Activated naive CD4-positive, alpha-beta T cell treated with anti-CD3 and anti-CD28 coated beads, Interleukin-2, amount 50 U/mL, for 72 hours (primary cell): ENCODE measurements at places on chromosomes 4 and X. TPM values are rescaled to one million over a fixed set of nuclear protein-coding genes. Genes with fewer than 3 reads are reported as not detected.
A peak's percentile ranks its signal among the peaks of the same experiment; 100 is the strongest.

DNA sequence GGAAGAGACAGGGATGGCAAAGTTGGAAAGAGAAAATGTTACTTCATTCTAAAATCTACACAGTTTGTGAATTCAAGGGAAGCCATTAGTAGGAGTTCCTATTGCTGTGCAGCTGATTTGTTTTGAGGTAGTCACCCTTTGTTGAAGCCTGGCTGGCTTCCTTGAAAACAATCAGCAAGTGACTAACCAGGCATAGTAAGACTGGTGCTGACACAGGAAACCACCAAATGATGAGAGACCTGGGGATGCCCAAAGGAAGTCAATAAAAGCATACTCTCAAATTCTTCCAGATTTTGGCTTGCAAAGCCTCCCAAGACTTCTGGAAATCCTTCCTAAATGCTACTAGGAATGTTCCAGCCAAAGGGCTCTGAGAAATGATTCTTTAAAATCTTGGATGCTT, 23.9 kb upstream of the PRDM8 start:
- peak; percentile 45 for DNase-seq

- DNase-seq, result no peak
Observed at GRCh38 chrX:110180928-110181310, 137.0 kb downstream of the AMMECR1 start.

GRCh38 chr4:183011213-183011907, 87.7 kb upstream of the WWC2 start:
- no peak for DNase-seq

DNA sequence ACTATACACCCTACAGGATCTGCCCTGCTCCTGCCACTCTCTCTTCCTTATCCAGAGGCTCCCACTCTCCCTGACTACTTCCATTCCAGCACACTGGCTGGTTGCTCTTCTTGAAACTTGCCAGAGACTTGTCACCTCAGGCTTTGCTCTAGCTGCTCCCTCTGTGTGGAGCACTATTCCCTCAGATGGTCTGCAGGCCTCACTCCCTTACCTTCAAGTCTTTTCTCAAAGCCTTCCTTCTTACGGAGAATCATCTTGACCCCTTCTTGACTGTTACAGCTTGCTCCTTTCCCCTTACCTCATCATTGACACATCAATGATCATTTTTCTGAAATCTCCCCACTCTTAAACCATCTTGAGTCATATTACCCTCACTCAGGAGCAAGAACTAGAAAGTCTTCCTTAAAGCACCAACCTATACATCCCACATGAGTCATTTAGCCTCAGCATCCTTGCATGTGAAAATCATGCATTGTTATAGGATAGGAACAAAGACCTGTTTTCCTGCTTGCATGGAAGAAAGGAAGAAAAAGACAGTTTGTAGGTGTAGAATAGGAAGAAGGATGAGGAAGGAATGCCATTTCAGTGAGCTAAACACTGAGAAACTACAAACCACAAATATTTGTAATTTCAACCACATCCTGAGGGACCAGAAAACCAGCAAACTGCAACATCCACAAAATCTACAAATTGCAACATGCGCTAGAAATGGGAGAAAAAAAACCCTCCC, 55.7 kb downstream of the ANTXR2 start:
- DNase-seq, result no peak

GRCh38 chr4:138977524-138977923, 38.1 kb upstream of the NOCT start:
- DNase-seq, result no peak

- peak; percentile 44 for DNase-seq
Observed at GRCh38 chr4:1401409-1402020, 4.7 kb downstream of the NKX1-1 start.

- no peak for DNase-seq
Observed at GRCh38 chrX:103681443-103681842, 5.1 kb downstream of the MORF4L2 start.

- no peak for DNase-seq
Observed at GRCh38 chr4:69546134-69546765, 50.5 kb upstream of the UGT2B4 start.

DNA sequence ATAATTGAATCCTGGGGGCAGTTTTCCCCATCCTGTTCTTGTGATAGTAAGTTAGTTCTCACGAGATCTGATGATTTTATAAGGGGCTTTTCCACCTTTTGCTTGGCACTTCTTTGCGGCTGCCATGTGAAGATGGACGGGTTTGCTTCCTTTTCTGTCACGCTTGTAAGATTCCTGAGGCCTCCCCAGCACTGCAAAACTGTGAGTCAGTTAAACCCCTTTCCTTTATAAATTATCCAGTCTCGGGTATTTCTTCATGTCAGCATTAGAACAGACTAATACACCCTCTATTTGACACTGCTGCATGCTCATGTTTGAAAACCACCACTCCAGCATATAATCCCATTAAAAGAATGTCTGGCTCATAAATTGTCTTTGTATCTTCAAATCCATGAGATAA, 264.4 kb upstream of the ITM2A start:
- no peak for DNase-seq

- no peak for DNase-seq
Observed at GRCh38 chr4:56511098-56511497, 5.5 kb downstream of the ARL9 start.

DNA sequence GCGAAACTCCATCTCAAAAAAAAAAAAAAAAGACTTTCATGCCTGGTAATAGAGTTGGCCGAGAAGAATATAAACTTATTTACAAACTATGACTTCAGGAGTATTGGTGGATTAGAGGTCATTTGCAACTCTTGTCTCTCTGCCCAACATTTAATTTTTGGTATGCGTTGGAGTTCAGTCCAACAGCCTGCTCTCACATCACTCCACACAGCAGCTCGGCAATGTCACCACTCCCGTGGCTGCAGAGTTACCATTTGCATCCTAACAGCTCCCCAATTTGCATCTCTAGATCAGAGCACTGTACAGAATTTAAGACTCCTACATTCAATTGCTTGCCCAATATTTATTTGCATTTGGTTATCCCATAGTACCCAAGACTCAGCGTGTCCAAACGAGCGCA, 40.9 kb upstream of the AP1AR start:
- no peak for DNase-seq

- DNase-seq, result no peak
Observed at GRCh38 chr4:125306112-125306511, 8.6 kb upstream of the FAT4 start.

- no peak for DNase-seq
Observed at GRCh38 chrX:54640103-54640690, 110.2 kb downstream of the GNL3L start.

DNA sequence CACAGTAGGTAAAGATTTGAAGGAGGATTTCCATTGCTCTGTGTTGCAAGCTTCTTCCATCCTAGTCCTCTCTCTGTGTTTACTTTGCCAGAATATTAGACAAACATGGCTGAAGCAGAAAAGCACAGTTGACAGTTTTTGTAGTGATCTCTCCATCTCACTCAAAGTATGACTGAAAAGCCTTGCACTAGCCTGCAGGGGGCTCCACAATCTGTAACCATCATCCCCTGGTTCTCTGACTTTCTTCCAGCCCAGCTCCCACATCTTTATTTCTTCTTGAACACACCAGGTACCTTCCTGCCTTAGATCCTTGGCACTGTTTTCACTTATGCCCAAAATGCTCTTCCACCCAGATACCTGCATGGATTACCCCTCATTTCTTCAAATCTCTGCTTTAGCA, 34.1 kb upstream of the HHIP start:
- DNase-seq, result no peak

DNA sequence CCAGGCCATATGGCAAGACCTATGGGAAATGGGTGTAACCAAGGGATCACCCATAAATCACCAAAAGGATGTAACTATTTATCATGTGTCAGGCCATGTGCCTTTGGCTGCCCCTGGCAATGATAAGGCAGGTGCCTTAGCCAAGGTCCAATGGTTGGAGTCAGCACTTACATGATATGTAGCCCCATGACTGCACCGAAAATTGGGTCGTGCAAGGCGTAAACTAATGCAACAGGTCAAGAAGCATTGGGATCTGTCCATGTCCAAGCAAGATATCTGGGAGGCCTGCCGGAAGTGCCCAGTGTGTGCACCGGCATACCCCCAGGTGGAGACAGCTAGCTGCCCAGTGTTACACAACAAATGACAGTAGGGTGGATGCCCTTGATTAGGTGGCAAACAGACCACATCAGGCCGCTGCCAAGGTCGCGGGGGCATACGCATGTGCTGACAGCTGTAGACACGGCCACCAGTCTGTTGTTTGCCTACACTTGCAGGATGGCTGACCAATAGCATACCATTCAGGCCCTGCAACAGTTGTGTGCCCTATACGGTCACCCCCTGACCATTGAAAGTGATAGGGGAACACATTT, 698.2 kb upstream of the AGA start:
- no peak for DNase-seq

DNA sequence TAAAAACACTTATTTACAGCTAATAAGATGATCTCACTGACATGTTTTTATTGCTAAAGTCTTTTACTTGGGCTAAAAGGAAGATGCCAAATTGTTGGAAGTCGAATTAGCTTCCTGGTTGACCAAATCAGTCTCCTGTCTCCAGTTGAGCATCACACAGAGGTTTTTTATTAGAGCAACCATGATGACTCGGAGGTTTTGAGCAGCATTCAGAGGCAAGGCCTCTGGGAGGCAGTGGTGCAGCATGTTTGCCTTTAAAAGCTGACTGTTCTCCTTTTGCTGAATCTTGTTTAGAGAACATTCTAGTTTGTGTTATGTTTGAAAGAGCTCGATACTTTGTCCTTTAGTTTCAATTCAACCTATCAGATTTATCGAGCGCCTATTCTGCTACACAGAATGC, 2.1 kb downstream of the UCHL1 start:
- no peak for DNase-seq

DNA sequence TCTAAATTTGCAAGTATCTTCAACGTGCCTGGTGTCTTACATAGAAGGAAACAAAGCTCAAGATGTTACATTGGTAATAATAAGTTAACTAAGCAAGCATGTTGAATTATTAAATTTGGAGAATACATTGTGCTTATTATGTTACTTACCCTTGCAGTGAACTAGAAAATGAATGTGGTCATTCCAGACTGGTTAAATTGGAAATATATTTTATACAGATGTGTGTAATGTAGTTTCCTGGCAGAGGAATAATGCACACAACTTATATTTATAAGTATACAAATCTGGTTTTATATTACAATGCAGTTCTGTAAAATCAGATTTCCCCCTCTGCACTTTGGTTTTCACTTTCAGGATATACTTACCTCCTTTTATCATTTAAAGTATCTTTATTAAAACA, 159.9 kb upstream of the SLIT2 start:
- DNase-seq, result no peak

DNA sequence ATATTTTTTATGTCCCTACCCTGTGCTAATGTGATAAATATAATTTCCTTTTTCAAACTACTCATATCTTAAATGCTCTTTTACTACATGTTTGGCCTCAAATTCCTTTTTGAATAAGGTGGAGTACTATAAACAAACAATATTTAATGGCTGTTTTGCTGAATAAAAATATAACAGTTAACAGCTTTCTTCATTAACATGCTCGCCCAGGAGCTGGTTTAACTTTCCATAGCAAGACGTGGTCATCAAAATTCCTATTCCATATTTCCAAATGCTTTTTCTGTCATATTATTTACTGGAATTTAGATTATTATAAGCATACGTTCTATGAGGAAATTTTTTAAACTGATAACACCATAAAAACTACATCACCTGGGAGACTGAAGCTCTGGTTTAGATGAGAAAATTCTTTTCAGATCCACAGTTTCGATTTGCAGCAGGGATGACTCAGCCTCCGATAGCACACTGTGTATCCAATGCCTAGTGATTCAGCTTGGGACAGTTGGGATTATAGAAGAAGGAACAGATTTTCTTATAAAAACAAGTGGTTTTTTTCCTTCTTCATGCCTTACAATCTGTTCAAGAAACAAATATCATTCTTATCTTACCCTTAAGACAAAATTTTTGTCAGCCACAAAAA, 129.1 kb downstream of the FBXO8 start:
- no peak for DNase-seq

GRCh38 chrX:47831788-47832187, 4.9 kb upstream of the ZNF81 start:
- DNase-seq, result no peak

GRCh38 chr4:177574446-177574845, 132.2 kb upstream of the AGA start:
- DNase-seq, result no peak

DNA sequence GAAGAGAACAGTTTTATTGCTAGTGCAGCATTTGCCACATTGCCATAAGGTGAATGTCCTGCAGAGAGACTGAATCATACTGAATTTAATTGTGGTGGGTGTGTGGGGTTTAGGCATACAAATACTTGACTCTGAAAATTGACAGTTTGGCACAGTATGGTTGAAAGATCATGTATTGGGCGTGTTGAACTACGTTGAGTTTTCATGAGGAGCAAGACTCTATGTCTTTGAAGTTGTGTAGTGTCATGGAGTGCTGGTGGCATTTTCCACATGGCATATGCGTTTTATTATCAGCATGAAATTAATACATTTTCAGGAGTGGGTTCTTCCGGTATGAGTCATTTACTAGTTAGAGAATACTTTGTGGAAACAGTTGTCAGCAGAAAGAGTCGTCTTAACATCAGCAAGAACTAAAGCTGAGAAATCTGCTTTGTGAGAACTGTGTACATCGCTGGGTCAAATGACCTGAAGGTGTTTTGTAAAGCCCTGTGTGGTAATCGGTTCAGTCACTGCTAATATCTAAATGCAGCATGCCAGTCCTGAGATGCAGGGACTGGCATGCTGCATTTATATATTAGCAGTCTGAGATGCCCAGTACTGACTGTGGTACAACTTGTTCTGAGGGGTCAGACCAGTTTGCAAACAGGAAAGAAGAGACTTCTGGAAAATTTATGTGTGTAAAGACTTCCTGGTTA, 50.3 kb downstream of the ARHGAP10 start:
- no peak for DNase-seq

GRCh38 chr4:38016698-38017097, 56.5 kb downstream of the PTTG2 start:
- no peak for DNase-seq

DNA sequence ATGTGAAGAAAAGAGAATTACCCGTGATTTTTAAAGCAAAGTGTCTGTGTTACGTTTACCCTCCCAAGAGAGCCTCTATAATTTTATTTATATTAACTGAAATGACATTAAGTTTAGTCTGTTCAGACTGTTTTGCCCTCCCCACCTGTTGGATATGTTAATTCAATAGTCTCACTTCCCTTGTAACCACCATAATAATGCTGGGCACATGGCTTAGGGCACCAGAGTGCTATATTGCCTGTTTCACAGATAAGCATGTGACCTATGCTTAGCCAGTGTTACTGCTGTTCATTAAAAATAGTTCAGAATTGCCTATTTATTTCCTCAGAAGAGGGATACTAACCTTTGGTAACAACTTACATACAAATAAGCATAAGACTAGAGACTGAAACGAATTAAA, 446.2 kb downstream of the FAT4 start:
- DNase-seq, result no peak

TCEAL8 gene
- total RNA-seq, result 22.2 TPM

G6PD gene
- total RNA-seq, result 75.9 TPM

HSFX2 gene
- total RNA-seq, result not detected

GPR50 gene
- not detected for total RNA-seq

YY2 gene
- 0.32 TPM for total RNA-seq

SCRG1 gene
- not detected for total RNA-seq

ERAS gene
- 0.31 TPM for total RNA-seq

RTL9 gene
- not detected for total RNA-seq

NHS gene
- total RNA-seq, result 2.7 TPM

SHOX gene
- not detected for total RNA-seq
